Ureter (tissue), 1 donor: ENCODE measurements at places on chromosomes 13 and 19.

DNA sequence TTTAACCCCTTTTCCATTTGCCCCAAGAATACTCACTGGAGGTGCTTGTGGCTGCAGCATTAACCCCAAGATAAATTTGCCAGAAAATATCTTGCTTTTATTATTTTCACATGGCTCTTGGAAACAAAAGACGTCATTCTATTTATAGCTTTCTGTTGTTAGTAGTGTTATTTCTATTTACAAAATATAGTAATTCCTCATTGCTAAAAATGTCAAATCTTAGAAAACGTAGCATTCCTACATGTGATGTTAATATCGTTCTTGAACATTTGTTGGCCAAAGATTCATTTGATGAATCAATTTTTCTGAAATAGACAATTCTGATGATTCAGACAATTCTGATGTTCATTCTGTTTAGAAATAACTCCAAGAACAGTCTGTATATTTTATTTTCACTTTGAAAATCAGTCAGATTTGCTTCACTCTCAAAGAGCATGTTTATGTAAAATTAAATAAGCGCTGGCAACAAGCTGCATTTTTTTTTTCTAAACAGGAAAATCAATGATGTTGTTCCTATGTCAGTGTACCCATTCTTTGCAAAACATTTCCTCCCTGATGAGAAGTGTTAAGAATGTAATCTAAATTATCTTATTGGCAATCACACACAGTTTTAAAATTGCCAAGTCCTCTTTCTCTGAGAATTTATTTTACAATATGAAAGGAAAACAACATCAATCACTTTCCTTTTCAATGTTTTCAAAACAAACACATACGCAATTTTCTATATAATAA lies 334.0 kb downstream of the KCTD12 start:
- no peak for DNase-seq

DNA sequence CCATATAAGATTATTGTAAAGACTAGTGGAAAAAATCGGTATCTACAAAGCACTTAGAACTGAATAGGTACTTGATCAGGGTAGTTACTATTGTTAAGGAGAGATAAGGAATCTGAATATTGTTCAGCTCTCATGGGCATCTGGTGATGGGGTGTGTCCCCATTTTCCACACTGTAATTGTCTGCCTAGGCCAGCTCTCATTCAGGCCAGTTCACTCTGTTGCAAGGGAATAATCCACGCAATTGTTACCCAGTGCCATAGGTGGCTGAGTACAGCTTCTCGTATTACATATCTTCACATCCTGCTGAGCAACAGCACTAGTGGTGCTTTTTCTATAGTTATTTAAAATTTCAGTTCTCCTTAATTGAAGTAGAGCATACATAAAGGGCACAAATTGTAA lies 45.6 kb upstream of the C13orf42 start:
- DNase-seq = no peak

DNA sequence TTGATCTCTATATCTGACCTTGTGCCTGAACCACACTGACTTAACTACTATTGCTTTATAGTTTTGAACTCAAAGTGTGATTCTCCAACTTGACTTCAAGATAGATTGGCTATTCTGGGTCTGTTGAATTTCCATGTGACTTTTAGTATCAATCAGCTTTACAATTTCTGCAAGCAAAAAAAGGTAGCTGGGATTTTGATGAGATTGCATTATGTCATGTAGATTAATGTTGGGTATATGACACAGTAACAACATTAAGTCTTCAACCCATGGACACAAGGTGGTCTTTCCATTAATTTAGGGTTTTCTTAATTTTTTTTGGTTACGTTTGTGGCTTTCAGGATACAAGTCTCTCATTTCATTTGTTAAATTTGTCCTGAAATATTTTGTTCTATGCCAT lies 28.2 kb downstream of the NLRP5 start:
- DNase-seq = no peak

DNA sequence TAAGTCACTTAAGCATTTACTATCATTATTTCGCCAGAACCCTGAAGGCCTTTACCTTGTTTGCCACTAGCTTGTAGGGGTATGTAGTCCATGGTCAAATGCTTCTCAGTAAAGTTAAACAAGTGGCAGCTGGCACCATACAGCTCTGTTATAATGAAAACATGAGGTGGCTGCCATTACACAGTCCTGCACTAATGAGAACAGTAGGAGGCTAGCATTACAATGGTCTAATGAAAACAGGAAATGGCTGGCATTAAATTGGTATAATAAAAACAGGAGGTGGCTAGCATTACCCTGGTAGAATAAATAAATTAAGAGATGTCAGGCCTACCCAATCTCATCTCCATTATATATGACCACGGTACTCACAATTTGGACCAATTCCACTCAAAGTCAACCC lies 107.5 kb downstream of the PCDH17 start:
- no peak for DNase-seq

GRCh38 chr13:97539651-97540610 lies 106.0 kb downstream of the RAP2A start:
- no peak for DNase-seq

DNA sequence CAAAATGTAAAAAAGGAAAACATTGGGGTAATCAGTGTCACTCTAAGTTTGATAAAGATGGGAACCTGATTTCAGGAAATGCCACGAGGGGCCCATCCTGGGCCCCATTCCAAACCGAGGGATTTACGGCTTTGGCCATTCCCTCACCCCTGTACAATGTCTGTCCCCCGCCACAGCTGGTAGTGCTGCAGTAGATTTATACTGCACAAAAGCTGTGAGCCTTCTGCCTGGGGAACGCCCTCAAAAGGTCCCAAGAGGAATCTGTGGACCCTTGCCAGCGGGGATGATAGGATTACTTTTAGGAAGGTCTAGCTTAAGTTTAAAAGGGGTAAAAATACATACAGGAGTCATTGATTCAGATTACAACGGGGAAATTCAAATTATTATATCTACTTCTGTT lies 173.4 kb upstream of the SGCG start:
- DNase-seq = no peak

DNA sequence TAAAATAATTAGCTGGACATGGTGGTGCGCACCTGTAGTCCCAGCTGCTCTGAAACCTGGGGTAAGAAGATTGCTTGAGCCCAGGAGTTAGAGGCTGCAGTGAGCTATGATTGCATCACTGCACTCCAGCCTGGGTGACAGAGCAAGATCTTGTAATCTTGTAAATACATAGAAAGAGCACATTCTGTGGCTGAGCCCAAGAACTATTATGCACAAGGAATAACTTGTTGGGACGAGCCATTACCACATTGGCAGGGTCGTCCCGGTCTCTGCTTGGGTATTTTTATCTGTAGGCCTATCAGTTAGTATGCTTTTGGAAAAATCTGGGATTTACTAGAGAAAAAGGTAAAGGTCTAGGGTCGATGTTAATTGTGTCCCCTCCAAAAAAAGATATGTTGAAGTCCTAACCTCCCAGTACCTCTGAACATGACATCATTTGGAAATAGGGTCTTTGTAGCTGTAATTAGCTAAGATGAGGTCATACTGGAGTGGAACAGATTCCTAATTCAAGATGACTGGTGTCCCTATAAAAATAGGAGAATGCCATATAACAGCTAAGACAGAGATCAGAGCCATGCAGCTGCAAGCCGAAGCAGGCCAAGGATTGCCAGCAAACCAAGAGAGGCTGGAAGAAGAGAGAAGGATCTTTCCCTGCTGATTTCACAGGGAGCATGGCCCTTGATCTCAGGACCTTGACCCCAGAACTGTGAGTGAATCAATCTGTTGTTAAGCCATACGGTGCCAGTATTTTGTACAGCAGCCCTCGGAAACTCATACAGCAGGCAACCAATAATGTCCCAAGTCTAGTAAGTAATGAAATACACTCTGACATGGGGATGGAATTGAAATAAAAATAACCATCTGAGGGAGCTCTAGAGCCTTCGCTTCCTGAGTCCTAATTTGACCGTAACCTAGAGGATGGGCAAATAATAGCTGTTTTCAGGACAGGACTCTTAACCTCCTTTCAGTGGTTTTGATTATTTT lies 77.0 kb downstream of the TM9SF2 start:
- no peak for DNase-seq

- DNase-seq = no peak
These were observed 9.7 kb downstream of the FUT2 start for GRCh38 chr19:48705431-48705830.

DNA sequence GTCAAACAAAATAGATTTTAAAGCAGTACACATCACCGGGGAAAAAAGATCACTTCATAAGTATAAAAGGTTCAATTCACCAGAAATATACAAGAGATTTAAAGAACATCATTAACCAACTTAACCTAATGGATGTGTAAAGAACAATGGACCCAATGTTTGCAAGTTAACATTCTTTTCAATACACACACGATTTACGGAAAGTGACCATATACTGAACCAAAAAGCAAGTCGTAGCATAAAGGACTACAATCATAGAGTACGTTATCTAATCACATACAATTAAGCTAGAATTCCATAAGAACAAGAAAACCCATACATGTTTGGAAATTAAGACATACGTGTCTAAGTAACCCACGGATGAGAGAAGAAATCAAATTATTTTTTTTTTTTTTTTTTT lies 9.6 kb downstream of the TGDS start:
- no peak for DNase-seq
